ENCODE measurements at places on chromosomes 2 and 18.

GRCh38 chr2:200406379-200406778, 99.9 kb downstream of the SPATS2L start:
- DNase-seq = no peak

- DNase-seq = no peak
Observed at GRCh38 chr2:240229603-240230235, 89.3 kb upstream of the OTOS start.

DNA sequence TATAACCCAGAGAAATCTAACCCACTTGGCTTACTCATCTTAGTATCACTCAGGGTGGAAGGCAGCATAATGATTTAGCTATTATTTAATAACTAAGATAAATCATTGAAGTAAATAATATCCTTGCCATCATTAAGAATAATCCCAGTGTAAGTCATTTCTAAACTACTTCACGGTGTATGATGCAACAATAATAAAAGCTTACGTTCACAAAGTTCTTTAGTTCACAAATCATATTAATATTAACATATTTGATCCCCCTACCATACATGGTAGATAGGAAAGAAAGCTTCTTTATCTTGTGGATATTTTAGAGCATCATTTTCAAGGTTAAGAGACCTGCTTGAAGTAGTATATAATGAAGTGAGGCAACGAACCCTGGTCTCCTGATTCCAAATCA, 401.0 kb downstream of the NCKAP5 start:
- no peak for DNase-seq

DNA sequence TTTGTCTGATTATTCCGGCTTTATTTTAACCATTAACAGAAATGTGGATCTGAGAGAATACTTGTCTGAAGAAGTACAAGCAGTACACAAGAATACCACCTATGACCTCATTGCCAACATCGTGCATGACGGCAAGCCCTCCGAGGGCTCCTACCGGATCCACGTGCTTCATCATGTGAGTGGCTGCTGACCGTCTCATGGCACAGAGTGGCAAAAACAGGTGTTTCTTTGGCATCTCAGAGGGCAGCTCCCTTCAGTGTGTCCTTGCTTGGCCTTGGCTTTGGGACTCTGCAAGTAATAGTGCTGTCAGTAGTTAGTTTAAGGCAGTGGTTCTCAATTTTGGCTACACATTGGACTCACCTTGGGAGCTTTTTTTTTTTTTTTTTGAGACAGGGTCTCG, 23.1 kb downstream of the SFTPB start:
- DNase-seq = no peak

DNA sequence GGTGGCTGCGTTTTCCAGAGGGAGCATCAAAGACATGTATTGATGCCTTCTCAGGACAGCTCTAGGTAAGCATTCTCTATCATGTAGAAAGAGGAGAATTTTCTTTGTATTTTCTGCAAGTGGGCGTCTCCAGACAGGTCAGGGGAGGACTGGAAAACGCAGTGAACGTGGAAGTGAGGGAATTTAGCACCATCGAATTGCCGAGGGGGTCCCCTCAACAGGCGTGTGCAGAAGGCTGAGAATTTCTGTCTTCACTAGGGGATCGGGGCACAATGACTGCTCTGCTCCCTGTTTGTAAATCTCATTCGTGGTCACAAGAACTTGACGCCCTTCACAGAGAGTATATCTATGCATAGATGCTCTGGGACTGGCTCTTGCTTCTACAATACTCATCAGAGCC, 5.0 kb upstream of the NTSR2 start:
- no peak for DNase-seq

- no peak for DNase-seq
Observed at GRCh38 chr2:149307014-149307413, 23.4 kb upstream of the LYPD6 start.

Measured in stimulated activated CD4-positive, alpha-beta T cell treated with anti-CD3 and anti-CD28 coated beads, Interleukin-2, amount 100 ng/mL, for 4 hours (primary cell).